ENCODE measurements at places on chromosomes 1 and 21.

- DNase-seq: no peak
Observed at GRCh38 chr21:26374817-26375216, 198.3 kb downstream of the CYYR1 start.

DNA sequence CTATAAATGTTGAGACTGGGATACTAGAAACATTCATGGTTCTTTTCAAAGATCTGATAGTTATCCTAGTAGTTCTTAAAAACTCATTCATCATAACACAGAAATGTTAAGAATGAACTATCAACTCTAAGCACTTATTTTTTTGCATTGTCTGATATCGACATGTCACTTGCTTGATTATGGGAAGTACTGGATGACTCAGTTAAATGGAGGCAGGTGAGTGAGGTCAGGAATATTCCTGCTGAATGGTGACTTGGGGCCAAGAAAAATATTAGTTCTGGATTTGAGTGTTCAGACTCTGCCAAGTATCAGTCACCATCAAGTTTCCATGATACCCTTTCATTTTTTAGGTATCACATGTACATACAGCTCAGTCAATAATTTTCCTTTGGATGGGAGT, 63.6 kb downstream of the NEK7 start:
- DNase-seq: no peak

DNA sequence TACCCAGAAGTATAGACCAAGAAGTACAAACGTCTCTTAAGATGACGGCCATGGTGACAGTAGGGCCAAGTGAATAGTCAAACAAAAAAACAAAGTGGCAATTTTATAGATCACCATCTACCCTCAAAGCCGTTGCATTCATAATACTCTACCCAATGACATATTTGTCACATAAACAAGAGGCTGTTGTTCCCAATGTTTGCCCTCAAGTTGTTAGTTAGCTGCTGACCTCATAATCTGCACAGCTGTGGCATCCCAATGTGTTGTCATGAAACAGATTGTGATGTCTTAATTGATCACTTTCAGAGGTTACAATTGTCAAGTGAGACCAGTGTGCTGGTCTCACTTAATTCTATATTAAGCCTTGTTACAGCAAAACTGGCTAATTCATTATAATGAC, 333.8 kb downstream of the ST6GALNAC3 start:
- no peak for DNase-seq

- no peak for DNase-seq
Observed at GRCh38 chr1:162717548-162718184, 72.8 kb upstream of the HSD17B7 start.

Data from right kidney (tissue), 9 donors.